ENCODE measurements at places on chromosomes 5 and 9.

DNA sequence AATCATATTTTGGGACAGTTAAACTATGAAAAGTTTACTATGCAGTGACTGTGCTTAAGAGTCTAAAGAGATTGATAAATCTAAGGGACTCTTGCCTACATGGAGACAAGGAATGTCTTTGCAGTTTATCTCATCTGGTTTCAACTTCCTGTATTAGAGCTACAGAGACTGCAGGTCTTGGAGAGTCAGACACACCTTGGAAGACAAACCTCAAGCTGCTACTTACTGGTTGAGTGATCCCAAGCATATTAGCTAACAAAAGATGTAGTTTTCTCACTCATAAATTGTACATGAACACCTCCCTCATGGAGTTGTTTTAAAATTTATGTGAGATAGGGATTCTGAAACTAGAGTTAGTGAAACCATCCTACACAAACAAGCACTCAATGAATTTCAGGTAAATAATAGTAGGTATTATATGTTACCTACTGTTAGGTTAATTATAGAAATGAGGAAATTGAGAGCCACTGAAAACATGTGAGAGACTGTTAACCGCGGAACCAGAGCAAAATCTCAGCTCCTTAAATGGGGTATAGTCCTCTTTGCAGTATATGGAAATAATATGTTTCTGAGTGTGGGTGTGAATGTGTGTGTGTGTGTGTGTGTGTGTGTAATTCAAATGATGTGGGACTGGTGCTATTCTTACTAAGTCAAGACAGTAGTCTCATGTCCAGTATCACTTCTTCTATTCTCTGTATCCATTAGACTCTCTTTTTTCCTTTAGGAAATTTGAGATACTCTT is 752.1 kb downstream of the DTWD2 start:
- DNase-seq: no peak

DNA sequence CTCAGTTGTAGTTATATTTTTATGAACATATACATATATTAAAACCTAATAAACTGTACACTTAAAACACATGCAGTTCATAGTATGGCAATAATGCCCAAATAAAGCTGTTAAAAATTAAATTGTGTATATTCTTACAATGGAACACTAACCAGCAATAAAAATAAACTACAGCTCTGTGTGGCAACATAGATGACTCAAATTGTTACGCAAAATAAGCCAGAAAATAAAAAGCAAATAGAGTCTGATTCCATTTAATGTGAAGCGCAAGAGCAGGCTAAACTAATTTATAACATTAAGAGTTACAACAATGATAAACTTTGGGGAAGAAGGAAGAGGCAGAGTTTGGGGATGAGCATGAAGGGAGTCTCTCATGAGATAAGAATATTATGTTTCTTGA is 597.3 kb downstream of the TLE1 start:
- DNase-seq: no peak

- DNase-seq: no peak
Observed at GRCh38 chr5:157459715-157460599, at the start of gene NIPAL4. Gene NIPAL4 (plus strand): TSS chr5:157460213. CDS start chr5:157460321, 108 bp downstream.

DNA sequence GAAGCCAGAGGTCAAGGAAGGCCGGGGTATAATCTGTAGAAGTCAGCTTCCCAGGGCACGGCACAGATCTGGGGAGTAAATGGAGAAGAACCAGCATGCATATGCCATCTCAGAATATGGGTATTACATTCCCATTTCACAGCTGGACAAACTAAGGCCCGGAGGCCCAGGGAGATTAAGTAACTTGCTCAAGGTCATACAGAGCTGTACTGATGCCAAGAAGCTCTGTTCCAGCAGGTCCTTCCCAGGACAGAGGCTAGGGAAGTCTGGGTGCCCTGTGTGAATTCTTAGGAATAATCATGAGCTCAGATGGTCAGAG is 19.2 kb downstream of the COL27A1 start:
- no peak for DNase-seq

DNA sequence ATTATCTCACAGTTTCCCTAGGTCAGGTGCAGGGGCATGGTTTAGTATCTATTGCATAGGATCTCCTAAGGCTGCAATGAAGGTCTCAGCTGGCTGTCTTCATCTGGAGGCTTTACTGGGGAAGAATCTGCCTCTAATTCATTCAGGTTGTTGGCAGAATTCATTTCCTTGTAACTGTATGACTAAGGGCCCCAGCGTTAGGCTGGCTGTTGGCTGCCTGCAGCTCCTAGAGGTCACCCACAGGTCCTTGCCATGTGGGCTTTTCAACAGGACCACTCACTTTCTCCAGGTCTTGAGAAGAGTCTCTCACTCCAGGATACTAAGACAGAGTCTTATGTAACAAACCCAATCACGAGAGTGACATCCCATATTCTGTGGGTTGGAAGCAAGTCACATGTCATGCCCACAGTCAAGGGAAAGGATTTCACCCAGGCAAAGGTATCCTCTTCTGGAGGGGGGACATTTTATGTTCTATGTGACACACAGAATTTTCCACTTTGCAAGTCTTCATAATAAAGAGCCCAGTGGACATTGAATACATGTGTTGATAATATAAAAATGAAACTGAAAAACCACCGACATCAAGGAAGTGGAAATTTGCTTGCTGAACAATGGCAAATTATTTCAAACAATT is 38.2 kb downstream of the HMHB1 start:
- DNase-seq: no peak

- no peak for DNase-seq
Observed at GRCh38 chr5:116576053-116576713, 1.6 kb upstream of the SEMA6A start.

GRCh38 chr9:134778156-134778555 is 102.5 kb upstream of the FCN2 start:
- no peak for DNase-seq

GRCh38 chr9:110156416-110156815 is 51.5 kb downstream of the C9orf152 start:
- DNase-seq: no peak

GRCh38 chr9:91812191-91812590 is 137.8 kb downstream of the ROR2 start:
- no peak for DNase-seq

- peak; percentile 76 for DNase-seq
Observed at GRCh38 chr5:102754767-102755431, at the start of gene PAM. Gene PAM (plus strand): TSS chr5:102755305. CDS start chr5:102866196, 110,891 bp downstream.

DNA sequence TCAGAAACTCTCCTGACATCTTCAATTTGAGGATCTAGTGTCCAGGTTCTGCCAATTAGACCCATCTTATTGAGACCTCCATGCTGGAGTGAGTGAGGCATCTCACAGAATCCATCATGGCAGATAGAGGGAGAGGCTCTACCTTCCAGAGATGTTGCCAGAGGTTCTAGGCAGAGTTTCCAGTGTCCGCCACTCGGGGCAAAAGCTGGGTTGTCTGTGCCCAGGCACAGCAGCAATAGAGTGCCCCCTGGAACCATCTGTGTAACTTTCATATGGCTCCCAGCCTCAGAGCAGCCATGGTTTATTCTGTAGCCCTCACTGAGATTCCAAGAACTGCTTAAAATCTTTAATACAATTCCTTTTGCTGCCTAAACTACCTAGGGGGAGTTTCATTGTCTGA is 16.6 kb upstream of the CCDC112 start:
- no peak for DNase-seq

GRCh38 chr9:69412741-69413150 is 87.7 kb downstream of the ENTREP1 start:
- DNase-seq: no peak

DNA sequence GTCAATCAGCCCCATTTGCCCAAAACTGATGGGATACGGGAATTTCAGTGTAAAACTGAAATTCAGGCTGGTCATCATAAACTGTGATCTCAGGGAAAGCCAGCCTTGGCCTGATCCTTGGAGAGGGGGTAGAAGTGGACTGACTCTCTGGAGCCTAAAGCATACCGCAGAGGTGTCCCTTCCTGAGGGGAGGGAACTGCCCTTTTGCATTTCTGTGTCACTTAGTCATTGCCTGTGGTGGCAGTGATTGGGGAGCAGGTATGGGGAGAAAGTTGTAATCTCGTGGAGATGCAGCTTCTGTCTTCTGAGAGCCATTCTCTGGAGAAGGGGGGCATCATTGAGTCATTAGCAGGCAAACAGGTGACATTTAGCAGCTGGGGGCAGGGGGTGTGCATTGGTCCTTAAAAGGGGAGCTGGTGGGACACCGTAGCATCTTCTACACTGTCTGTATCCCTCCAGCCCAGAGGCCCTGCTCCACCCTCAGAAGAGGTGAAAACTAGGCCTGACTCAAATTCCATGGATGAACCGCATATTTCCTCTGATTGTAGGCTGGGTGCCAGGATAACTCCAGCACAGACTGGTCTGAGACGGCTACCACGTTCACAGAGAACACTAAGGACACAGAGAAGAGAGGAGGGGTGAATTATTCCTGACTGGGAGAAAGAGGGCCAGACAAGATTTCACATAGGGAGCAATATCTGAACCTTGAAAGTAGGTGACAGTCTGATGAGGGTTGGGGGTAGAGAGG is 143.3 kb downstream of the SEC61B start:
- no peak for DNase-seq

DNA sequence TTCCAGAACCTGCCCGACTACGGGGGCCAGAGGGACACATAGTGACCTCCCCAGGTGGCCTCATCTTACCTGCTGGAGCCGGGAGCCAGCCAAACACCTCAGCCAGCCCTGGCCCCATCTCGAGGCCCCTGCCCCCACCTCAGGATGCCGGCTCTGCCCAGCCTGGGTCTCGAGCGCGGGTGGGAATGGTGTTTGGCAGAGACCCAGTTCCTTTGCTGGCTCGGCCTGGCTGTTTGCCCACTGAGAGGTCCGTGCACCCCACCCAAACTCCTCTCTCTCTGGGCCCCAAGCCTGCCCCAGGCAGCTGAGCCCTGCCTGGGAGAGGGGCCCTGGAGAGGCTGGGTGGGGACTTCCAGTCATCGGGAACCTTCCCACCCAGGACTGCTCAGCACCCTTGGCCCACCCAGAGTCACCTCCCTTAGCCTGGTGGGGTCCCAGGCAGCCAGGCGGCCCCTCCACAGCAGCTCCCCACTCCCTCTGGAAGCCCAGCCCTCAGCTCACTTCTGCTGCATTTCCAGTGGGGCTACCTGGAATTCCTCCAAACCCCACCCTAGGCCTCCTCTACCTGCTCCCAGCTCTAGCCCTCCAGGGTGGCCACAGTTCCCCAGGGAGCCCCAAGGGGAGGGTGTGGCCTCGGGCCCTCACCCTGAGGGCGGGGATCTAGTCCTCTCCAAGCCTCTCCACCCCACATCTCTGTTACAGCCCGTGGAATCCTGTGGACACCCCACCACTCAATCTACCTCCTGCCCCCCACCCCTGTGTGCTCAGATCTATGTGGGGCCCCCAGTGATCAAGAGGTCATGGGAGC is 42.4 kb upstream of the UBAC1 start:
- DNase-seq: no peak

DNA sequence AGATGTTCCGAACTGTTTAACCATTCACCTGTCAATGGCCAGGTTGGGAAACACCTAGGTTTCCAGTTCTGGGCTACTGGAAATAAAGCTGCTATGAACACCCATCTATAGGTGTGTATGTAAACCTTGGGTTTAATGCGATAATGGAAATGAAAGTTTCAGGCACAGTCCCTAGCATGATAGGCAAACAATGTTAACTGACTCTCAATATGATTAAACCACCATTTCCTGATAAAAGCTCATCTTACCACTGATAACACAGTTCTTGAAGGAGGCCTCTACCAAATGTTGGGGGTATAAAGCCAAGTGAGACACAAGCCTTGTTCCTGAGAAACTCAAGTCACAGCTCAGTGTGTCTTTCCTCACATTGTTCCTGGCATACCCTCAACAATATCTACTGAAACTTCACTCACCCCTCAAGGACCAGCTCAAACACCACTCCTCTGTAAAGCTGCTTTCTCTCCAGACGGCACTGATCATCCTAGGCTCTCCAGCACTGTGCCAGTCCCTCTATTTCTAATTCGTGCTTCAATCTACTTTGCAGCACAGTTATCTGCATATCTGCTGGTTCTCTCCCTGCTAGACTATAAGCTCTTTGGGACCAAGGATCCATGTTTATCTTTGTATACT is 15.8 kb downstream of the RAB14 start:
- no peak for DNase-seq

GRCh38 chr5:14277385-14278320 is 134.5 kb downstream of the TRIO start:
- DNase-seq: no peak

DNA sequence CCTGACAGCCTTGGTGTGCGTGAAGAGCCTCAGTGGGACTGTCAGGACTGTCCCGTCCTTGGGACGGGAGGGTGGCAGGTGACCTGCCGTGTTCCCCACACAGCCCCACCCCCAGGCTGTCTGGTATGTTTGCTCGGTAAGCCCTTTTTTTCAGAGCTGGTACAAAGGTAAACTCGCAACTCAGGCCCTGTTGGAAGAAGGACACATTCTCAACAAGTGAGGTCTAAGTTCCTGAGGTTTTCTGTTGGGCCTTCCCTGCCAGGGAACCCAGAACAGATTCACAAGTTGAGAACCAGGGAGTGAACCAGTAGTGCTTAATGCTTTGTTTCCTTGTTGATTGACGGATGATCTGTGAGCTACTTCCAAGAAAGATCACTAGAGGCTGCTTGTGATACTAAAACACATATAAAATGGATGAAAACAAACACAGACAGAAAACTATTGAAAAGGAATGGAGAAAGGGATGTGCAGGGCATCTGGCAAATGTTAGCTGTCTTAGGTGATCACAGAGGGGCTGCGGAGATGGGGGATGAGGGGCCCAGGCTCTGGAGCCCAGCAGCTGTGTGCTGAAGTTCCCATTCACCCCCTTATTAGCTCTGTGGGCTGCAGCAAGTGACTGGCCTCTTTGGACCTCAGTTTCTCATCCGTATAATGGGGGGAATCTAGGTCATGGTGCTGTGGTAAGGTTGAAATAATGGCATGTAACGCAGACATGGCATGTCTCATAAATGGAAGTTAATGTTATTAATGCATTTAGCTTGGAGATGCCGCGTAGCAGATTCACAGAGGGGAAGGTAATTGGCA is 2.7 kb downstream of the NDST1 start:
- no peak for DNase-seq

DNA sequence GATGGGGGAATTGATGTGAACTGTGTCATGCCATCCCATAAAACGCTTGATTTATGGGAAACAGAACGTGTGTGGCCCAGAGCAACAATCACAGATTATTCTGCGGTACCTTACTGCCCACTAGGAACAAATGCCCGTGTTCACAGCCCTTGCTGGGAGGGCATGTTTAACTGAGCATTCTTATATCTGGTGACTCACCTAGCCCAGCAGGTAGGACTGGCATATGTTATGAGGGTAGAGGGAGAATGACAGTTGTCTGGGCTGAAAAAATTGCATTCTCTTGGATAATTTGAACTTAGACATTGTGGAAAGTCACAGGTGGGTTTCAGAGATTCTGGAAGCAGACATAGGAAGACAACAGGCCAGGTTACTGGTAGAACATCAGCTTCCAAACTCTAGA is 460.6 kb downstream of the DMRT2 start:
- DNase-seq: no peak

DNA sequence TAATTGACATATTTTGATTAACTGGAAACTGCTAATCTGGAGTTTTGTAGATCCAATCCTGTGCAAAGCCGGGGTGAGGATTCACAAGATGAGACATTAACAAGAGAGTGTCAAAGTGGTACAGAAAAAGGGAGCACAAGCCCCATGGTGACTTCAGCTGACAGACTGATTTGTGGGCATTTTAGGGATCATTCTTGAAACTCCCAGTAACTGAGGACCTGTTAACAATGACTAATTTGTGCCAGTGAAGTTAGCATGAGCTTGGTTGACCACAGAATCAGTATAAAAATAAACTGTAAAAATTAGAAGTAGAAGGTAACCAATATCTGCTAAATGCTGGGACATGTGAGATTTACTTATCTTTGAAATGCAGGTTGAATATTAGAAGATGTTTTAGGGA is 1578.3 kb downstream of the EFNA5 start:
- no peak for DNase-seq
